ENCODE measurements at places on chromosomes 4 and X.

DNA sequence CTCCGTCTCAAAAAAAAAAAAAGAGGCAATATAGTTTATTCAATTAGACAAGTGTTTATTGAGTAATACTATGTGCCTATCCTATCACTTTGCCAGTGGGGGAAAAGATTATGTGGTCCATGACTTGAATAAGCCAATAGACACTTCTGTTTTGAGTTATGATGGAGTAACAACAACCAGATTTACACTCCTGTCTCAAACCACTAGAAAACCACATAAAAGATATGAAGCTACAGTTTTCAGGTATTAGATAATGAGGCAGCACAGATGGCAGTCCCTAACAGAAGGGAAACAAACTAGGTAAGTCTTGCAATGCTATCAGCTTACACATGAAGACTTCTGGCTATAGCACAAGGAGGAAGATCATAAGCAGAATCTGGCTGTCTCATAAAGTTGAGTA lies 22.5 kb downstream of the NFXL1 start:
- DNase-seq = no peak

- no peak for DNase-seq
Observed at GRCh38 chr4:85019411-85019810, 52.9 kb upstream of the WDFY3 start.

GRCh38 chrX:14409341-14409740 lies 120.0 kb upstream of the GLRA2 start:
- DNase-seq = no peak

GRCh38 chr4:180253419-180253818 lies 1989.8 kb upstream of the TENM3 start:
- DNase-seq = no peak

GRCh38 chr4:108203377-108203776 lies 34.6 kb upstream of the LEF1 start:
- DNase-seq = no peak

DNA sequence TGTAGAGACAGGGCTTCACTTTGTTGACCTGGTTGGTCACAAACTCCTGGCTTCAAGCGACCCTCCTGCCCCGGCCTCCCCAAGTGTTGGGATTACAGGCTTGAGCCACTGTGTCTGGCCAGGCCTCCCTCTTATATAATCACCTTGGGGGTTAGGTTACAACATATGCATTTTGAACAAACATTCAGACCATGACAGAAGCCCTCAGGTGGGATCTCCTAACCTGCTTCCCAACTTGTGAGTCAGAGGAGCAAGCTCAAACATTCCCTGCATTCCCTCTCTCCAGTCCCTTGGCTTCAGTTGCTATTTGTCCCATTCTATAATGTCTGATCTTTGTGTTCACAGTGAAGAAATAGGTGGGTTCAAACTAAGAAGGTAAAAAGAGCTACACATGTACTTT lies 76.5 kb upstream of the NRK start:
- DNase-seq = no peak

- DNase-seq = no peak
Observed at GRCh38 chrX:97529536-97530200, 646.0 kb downstream of the RPA4 start.

DNA sequence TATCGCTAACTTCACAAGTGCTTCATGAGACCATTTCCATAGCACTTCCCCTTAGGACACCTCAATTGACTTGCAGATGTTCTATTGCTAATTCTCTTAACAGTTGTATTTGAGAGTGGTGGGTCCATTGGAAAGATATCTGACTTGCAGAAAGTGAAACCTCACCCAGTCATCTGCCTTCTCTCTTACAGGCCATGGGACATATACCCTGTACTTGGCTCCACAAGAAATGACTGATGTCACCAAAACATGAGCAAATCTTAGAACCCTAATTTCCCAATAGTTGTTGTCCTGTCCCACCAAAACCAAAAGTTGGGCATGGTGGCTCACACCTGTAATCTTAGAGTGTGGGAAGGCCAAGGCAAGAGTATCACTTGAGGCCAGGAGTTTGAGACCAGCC lies 101.9 kb upstream of the MAML3 start:
- DNase-seq = no peak

DNA sequence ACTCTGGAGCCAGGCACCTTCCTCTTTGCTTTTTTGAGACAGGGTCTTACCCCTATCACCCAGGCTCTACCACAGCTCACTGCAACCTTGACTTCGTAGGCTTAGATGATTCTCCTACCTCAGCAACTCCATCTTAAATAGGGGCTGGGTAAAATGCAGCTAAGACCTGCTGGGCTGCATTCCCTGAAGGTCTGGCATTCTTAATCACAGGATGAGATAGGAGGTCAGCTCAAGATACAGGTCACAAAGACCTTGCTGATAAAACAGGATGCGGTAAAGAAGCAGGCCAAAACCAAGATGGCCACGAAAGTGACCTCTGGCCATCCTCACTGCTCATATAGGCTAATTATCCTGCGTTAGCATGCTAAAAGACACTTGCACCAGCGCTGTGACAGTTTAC lies 770.8 kb upstream of the PRKX start:
- no peak for DNase-seq

DNA sequence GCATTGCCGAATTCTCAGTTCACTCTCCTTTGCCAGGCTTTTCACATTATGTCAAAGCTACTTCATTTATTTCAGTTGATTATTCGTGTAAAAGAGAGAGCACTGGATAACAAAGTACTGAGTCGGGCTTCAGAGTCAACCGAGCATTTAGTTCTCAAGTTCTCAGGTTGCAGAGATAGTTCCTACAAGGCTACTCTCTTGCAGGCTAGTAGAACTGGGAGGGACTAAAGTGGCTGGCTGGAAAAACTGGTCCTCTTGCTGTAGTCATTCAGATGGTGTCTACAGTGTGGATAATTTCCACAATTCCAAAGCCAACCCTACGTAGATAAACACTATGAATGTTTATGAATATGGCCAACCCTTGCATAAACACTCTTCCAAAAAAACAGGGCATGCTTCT lies 4.6 kb upstream of the CCNG2 start:
- no peak for DNase-seq
